ENCODE measurements at places on chromosomes 1 and 21. TPM values are rescaled to one million over a fixed set of nuclear protein-coding genes. Genes with fewer than 3 reads are reported as not detected.

The PIGV gene
- total RNA-seq, result 31.0 TPM

The FMO4 gene
- total RNA-seq, result 1.6 TPM

The HSD11B1 gene
- total RNA-seq, result 0.54 TPM

The RASSF5 gene
- total RNA-seq, result 0.89 TPM

Data from GM23248 (cell line).